ENCODE measurements at places on chromosomes 5 and 9.

DNA sequence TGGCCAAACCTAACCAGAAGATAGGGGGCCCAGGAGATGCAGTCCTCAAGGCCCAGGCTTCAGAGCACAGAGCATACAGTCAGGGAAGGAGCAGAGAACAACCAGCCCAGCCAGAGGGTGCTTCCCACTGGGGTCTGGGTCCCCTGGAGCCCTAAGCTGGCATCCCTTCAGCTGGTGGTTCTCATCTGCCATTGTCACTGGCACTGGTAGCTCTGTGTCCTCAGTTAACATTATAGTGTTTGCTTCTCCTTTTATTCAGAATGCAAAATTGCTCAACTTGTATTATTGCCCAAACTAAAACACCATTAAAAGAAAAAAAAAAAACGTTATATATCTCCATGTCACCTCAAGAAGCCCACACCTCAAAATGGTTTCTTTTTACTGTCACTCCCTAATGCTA, 219.2 kb downstream of the ENC1 start:
- ATAC-seq: no peak

- ATAC-seq: peak; percentile 30
Observed at GRCh38 chr5:61306531-61307131, 25.4 kb upstream of the ZSWIM6 start.

DNA sequence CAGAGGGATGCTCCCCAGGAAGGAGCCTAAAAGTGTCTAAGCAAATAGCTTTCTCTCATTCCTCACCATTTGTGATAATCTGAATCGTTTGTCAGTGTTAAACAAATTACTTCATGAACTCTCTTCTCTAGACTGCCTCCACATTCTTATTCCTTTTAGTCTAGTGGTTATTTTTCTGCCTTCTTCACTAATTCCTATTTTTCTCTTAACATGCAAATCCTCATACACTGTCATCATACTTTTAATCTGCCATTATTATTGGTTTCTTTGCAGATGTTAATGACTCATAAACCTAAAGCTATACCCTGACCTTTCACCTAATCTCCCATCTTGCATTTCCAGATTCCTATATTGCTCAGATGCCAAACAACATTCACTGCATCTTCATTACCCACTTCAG, 428.9 kb downstream of the EFNA5 start:
- peak; percentile 60 for ATAC-seq

GRCh38 chr5:86880344-86880743, 262.6 kb downstream of the COX7C start:
- no peak for ATAC-seq

GRCh38 chr9:99128133-99128406, 23.2 kb downstream of the TGFBR1 start:
- ATAC-seq: no peak

DNA sequence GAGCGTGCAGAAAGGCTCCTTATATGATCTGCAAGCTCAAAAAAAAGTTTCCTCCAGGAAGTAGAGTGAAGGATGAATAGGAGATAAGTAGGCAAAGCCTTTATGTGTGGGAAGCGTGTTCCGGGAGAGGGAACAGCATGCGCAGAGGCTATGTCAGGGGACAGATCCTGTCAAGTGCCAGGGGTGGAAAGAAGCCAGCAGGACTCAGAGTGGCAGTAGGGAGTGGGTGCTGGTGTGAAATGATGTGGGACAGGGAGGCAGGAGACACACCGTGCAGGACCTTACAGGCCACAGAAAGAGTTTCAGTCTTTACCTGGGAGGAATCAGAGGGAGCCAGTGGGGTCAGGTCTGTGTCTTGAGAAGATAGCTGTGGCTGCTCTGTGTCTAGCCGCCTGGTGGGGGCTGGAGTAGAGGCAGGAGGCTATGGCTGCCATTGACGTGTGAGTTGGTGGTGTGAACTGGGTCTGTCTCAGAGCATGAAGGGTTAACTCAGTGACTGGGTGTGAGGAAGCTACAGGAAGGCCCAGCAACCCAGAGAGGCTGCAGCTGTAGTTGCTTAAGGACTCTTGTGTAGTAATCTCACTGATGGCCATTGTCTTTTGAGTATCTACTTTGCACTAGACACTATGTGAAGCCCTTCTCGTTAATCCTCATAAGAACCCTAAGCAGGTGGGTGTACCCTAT, 71.3 kb downstream of the PPARGC1B start:
- no peak for ATAC-seq

DNA sequence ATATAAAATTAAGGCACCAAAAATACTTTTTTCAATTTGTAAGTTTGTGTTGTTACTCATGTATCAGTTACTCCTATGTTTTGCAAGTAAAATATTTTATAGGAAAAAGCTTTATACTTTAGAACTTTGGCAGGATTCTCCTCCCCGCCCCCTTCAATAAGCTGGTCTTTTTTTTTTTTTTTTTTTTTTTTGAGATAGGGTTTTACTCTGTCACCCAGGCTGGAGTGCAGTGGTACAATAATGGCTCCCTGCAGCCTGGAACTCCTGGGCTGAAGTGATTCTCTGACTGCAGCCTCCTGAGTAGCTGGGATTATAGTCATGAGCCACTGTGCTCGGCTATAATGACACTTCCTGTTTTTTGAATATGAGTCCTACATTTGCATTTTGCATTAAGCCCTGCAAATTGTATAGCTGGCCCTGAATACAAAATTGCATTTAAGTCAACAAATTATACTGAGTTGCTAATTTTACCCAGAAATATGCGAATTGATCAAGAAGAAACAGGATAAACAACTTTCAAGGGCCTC, 192.9 kb downstream of the PIK3R1 start:
- ATAC-seq: no peak

DNA sequence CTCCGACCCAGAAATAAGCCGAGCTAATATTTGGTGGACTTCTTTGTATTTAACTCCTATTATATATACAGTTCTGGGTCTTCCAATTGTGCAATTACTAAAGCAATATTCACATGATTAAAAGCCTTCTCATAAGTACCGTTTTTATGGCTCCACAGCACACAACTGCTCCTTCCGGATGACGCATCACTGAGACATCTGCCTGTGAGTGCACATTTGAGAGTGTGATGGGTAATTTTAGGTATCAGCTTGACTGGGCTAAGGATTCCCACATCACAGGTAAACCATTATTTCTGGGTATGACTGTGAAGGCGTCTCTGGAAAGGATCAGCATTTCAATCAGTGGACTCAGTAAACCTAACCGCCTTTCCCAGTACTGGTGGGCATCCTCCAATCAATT, 77.5 kb upstream of the SYK start:
- ATAC-seq: no peak

- no peak for ATAC-seq
Observed at GRCh38 chr9:28136113-28136512, 562.8 kb upstream of the C9orf72 start.

DNA sequence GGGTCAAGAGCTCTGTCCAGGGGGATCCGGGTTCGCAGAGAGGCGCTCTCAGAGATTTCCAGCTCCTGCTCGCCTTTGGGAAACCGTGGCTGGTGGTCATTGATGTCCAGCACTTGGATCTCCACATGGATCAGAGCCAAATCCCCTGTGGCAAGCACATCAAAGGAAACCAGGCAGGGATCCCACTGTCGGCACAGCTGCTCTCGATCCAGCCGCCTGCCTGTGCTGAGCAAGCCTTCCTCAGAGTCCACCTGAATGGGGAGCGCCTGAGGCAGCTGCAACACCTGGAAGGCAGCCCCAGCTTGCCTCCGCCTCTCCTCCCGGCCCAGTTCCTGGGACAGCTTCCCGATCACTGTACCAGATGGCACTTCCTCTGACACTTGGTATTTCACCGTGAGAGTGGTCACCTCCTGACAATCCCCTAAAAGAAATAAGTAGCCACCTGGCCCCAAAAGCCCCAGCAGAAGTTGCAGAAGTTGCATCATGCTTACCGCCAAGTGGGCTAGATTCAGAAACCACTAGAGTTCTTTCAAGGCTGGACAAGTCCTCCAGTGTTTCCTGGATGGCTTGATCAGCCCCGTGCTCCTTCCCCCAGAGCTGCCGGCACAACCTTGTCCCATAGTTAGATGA, 520 bp downstream of the PCDH12 start:
- no peak for ATAC-seq

- no peak for ATAC-seq
Observed at GRCh38 chr9:134774410-134774809, 106.2 kb upstream of the FCN2 start.

- no peak for ATAC-seq
Observed at GRCh38 chr5:141701360-141702119, 19.5 kb upstream of the ARAP3 start.

DNA sequence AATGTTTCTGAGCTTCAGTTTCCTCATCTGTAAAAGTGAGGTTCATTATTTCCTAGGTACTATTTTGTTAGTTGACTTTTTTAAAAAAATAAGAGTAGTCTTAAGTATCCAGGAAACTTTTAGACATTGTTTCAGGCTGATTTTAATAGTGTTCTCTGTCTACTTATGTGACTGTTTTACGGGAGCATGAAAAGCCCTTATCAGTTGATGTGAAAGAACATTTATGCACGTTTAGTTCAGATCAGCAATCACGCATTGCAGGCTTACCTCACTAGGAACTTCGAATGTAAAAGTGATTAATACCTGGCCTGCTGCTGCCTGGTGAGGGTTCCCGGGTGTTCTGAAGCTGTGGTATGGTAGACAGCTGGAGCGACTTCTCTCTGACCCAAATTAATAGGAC, 8.1 kb downstream of the SNX18 start:
- ATAC-seq: no peak

DNA sequence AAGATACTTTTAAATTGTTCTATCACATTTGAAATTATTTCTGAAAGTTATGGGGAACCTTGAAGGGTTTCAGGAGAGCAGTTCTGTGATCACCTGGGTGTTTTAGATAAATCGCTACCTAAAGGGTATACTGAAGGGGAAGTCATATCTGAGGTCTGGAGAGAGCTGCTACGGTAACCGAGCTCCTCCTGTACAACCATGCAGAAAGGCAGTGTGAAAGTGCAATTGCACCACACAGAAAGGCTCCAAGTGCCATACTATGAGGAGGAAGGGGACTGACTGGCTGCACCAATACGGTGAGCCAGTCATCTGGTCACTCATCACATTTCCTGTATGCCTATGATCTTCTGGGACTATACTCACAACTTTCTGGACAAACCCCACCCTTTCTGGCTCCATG, 241.4 kb upstream of the SLC24A2 start:
- ATAC-seq: no peak

GRCh38 chr9:84916769-84917168, 247.2 kb downstream of the NTRK2 start:
- ATAC-seq: no peak

- no peak for ATAC-seq
Observed at GRCh38 chr9:86783884-86784283, 163.4 kb downstream of the GAS1 start.

DNA sequence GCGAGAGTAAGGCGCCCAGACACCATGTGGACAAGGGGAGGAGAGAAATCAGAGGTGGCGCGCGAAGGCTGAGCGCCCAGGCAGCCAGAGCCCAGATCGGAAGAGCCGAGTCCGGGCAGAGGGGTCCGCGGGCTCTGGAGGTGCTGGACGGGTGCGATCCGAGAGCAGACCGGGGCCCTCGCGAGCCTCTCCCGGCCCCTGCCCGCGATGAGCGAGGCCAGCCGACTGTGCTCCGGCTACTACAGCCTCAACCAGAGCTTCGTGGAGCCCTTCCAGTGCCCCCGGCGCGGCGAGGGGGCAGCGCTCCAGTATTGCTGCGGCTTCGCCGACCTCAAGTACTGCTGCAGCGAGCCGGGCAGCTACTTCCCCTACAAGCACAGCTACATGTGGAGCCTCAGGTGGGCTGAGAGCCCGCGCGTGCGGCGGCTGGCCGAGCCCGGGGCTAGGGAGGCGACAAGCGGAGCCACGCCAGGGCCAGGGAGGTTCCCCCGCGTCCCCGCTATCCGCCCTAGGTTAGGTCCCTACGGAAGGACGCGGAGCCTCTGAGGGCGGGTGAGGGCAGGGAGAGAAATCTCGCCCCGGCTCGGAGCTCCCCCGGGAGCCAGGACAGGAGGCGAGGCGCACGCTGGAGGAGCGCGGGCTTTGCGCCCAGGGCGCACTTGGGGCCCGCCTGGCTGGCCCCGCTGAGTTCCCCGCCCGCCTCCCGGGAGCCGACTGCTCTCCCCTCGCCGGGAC, at the start of gene SHISAL2B:
Gene SHISAL2B, plus strand, starts transcription at position 87 of the 735 bp plus-strand sequence. Its CDS starts 121 bp downstream, at position 208.
- peak; percentile 17 for ATAC-seq

DNA sequence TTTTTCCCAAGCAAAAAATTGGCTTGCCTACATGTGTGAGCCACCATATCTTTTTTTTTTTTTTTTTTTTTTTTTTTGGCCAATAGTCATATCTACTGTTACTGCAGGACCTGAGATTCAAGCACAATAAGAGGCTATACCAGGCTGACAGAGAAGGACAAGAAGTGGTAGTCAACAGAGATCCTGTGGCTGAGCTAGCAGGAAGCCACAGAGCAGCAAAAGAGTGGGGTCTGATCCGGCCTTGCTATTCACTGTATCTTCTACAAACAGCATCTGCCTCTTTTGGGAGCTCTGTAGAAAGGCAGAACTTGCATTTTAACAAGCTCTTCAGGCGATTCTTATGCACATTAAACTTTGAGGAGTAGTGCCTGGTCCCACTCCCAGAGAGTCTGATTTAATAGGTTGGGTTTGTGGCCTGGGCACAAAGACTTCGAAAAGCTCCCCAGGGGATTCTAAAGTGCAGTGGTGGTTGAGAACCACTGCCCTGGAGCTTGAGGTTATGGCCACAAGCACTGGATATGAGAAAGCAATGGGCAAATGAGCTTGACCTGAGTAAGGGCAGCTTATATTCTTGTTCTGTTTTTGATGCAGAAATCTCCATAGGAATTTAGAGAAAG, 162.8 kb downstream of the PIK3R1 start:
- ATAC-seq: no peak

DNA sequence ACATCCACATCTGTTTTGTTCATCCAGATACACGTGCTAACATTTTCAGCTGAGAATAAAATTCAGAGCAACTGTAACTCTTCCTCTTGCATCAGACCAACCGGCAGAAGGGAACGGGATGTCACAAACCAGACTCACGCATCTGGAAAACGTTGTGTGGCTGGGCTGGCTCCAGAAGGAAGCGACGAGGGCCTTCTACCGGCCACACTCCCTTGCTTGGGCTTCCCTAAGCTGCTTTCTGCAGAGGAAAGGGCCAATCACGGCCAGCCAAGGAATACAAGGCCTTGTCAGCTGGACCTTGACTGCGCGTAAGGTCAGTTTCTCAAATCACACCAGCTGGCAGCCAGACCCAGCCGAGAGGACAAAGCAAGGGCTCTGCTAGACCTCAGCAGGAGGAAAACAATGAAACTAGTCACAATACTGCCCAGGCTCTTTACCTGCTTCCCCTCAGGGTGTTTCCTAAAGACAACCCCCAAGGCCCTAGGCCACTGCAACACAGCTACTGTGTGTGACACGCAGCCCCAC, 106.1 kb downstream of the THBS4 start:
- peak; percentile 47 for ATAC-seq

GRCh38 chr9:18423791-18424531, 50.0 kb upstream of the ADAMTSL1 start:
- ATAC-seq: no peak

DNA sequence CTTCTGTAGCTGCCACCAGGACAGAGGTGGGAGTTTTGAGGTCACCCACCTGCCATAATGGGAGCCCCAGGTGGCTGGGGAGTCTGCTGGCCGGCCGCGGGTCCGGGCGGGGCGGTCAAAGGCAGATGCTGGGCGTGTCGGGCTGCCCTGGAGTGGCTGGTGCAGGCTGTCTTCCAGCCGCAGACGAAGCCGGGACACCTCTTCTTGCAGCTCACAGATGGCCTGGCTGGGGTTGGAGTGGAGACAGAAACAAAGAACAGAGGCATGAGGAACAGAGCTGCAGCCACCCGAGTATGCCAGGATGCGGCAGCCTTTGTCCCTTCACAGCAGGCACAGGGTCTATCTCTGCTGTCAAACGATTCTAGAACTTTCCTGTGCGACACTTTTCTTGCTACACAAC, 18.0 kb downstream of the ORM2 start:
- no peak for ATAC-seq

GRCh38 chr5:118407958-118408357, 580.4 kb downstream of the DTWD2 start:
- ATAC-seq: no peak
